Cardiac septum (tissue), 1 donor: ENCODE measurements at places on chromosomes 2 and 18. TPM values are rescaled to one million over a fixed set of nuclear protein-coding genes. Genes with fewer than 3 reads are reported as not detected.

Gene MMADHC
- 117 TPM for total RNA-seq

Gene RAB6C
- total RNA-seq = not detected

Gene DQX1
- not detected for total RNA-seq

Gene KLHL30
- 14.3 TPM for total RNA-seq

Gene FHOD3
- total RNA-seq = 311 TPM

Gene RGPD8
- 10.6 TPM for total RNA-seq
